ENCODE measurements at places on chromosomes 11 and 22. TPM values are rescaled to one million over a fixed set of nuclear protein-coding genes. Genes with fewer than 3 reads are reported as not detected.

GRM5 gene
- total RNA-seq = not detected

TEX54 gene
- total RNA-seq = not detected

ARHGAP20 gene
- total RNA-seq = 0.06 TPM

WBP2NL gene
- total RNA-seq = 1.6 TPM

DNA sequence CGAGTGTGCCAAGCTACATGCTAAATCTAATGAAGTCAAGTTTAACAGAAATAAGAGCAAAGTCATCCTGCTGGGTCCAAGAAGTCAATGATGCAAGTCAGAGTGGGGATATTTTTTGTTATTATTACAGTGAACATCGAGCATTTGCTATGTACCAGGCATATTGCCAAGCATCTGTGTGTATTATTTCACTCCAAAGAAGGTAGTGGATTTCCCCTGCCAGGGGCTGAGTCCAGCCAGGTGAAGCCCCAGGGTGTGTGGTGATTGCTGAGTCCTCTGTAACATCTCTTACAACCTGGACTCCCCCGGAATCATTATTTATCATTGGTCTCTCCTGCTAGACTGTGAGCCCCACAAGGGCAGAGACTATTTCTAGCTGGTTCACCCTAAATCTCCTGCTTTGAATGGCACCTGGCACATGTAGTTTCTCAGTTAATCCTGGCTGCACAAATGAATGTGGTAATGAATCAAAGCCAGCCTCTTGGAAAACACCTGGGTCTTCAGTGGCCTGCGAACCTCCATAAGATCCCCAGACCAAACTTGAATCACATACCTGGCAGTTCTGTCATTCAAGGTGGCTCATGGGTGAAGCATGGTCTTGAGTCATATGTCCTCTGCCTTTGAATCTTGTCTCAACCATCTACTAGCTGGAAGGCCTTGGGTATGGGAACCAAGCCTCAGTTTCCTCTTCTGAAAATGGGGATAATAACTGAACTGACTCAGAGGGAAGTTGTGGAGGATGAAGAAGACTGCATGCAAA lies 549.2 kb downstream of the MIAT start:
- H3K36me3 ChIP-seq = no peaks in the 10 kb centered on the region
- no peak overlapping the region for H3K4me3 ChIP-seq
- H3K27me3 ChIP-seq = no peaks in the 10 kb centered on the region
- no peaks in the 10 kb centered on the region for H3K4me1 ChIP-seq
- DNase-seq = no peak
- H3K27ac ChIP-seq = no peak overlapping the region

DNA sequence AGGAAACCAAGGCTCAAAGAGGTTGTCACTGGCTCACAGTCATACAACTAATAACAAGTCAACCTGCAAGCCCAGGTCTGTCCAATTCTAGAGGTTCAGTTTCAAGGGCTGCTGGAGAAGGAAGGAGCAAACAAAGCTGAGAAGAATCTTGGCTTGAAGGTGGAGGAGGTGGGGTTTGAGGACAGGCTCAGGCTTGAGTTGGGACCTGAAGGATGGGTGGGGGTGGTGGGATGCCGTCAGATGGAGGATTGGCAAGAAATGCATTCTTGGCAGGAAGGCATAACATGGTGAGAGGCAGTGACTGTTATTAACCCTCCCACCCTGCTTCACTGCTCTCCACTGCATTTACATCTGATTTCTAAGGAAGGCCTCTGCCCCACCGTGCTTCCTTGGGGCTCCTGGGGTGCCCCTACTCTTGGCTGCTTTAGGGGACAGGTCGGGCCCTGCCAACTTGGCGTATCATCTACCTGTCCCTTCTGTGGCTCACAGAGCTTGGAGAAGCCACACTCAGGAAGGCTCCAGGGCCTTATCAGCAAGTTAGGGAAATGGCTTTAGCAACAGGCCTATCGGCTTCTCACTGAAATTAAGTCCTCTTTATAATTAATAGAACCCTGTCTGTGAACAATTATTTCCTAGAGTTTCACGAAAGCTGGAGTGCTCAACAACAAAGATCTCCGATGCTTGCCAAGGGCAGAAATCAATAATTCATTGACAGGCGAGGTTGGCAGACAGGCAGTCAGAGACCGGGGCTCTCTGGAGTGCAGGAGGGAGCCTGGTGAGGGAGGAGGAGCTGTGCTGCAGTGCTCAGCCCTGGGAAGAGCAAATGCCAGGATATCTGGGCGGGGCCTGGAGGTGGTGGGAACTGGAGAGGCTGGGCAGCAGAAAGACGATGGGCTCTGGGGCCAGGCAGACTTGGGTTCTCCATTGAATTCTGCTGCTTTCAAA lies 84.9 kb upstream of the NARS2 start:
- H3K4me1 ChIP-seq = no peaks in the 10 kb centered on the region
- no peaks in the 10 kb centered on the region for H3K36me3 ChIP-seq
- H3K4me3 ChIP-seq = no peak overlapping the region
- H3K27me3 ChIP-seq = no peaks in the 10 kb centered on the region
- no peak overlapping the region for H3K27ac ChIP-seq
- peak; percentile 51 for DNase-seq

DNA sequence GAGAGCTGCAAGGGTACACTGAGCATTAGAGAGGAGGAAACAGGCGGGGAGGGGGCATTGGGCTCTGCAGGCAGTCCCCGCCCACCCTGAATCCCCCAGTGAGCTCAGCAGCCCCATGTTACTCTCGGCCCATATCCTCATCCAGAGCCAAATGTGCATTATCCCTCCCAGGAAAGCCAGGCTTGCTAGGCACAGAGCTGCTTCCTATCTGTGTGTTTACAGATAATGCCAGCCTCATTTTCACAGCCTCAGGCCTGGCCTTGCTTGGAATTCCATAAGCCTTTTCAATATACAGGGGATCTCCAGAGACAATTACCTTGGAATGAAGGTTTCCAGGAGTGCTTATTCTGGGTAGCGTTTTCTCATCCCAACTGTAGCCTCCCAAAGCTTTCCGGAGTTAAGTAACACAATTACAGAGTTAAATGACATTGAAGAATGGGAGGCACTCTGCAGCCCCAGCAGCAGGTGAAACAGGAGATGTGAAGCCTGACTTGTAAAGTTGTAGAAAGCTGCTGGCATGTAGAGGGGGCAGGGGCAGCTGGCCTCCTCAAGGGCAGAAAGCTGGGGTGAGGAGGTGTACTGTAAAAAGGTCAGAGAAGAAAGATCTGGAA lies 91.5 kb upstream of the TBCEL start:
- no peak for DNase-seq
- H3K4me3 ChIP-seq = no peak overlapping the region
- no peaks in the 10 kb centered on the region for H3K36me3 ChIP-seq
- H3K4me1 ChIP-seq = no peaks in the 10 kb centered on the region
- H3K27ac ChIP-seq = no peak overlapping the region

- no peaks in the 10 kb centered on the region for H3K27me3 ChIP-seq
- no peaks in the 10 kb centered on the region for H3K4me1 ChIP-seq
- H3K27ac ChIP-seq = no peak overlapping the region
- peak; percentile 12 for DNase-seq
Measured at GRCh38 chr22:20002128-20002527, 14.5 kb downstream of the ARVCF start.

DNA sequence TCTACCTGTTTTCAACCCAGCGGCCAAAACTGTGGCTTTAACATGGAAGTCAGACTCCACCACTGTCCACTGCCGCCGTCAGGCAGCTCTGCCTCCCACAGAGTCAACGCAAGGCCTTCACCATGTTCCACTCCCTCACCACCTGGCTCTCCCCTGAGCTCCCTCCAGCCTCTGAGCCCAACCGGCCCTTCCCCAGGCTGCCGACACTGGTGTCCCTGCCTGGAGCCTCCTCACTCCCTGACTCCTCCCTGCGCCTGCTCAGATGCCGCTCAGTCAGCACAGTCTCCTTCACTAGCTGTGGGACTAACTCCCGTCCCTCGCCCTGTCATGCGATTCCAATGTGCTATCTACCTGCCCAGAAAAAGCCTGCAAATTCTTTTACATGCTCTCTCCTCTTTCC lies 16.3 kb downstream of the SULT4A1 start:
- no peak overlapping the region for H3K4me3 ChIP-seq
- no peak overlapping the region for H3K27ac ChIP-seq
- H3K27me3 ChIP-seq = no peaks in the 10 kb centered on the region
- no peaks in the 10 kb centered on the region for H3K4me1 ChIP-seq
- no peaks in the 10 kb centered on the region for H3K36me3 ChIP-seq

GRCh38 chr22:22888571-22889353 lies 1.1 kb downstream of the IGLL5 start:
- no peaks in the 10 kb centered on the region for H3K27me3 ChIP-seq
- H3K27ac ChIP-seq = no peak overlapping the region
- H3K36me3 ChIP-seq = no peaks in the 10 kb centered on the region
- no peak overlapping the region for H3K4me3 ChIP-seq
- DNase-seq = no peak
- H3K4me1 ChIP-seq = no peaks in the 10 kb centered on the region

DNA sequence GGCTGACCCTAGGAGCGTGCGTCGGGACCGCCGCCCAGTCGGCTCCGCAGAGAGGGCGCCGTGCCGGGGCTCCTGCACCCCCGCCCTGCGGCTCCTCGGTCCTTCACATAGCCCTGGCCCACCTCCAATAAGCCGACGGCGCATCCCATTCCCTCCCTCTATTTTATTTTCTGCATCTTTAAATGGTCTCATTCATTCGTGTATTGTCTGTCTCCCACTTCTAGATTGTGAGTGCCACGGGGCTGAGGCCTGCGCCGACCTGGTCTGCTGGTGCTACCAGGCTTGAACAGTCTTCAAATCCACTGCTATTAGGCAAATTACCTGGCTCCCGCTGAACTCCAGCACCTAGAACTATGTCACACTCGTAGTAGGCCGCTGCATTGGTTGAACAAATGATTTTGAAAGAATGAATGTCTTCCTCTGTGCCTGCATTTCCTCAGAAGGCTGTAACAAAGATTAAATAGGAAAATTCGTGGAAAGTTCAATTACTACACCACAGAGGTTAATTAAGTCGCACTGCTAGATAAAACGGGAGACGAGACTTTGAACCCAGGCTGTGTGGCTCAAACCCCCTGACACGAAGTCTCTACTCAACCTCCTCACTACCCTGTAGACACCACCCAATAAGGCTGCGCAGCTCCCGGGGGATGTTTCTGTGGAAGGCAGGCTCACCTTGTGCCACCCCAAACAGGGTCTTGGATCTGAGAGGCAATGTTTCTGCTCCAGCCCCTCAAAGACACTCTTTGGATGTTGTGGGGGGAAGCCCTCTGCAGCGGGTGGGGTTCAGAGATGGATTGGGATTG lies 1.2 kb upstream of the PPP1R14B start:
- H3K4me1 ChIP-seq = peaks cover 19% of the 10 kb centered on the region
- peak overlapping the region; percentile 35 for H3K4me3 ChIP-seq
- H3K27me3 ChIP-seq = no peaks in the 10 kb centered on the region
- H3K27ac ChIP-seq = peak overlapping the region; percentile 85
- no peaks in the 10 kb centered on the region for H3K36me3 ChIP-seq
- no peak for DNase-seq

GRCh38 chr11:105670811-105671210 lies 60.9 kb downstream of the GRIA4 start:
- H3K4me1 ChIP-seq = no peaks in the 10 kb centered on the region
- no peak overlapping the region for H3K4me3 ChIP-seq
- H3K36me3 ChIP-seq = no peaks in the 10 kb centered on the region
- no peak for DNase-seq

DNA sequence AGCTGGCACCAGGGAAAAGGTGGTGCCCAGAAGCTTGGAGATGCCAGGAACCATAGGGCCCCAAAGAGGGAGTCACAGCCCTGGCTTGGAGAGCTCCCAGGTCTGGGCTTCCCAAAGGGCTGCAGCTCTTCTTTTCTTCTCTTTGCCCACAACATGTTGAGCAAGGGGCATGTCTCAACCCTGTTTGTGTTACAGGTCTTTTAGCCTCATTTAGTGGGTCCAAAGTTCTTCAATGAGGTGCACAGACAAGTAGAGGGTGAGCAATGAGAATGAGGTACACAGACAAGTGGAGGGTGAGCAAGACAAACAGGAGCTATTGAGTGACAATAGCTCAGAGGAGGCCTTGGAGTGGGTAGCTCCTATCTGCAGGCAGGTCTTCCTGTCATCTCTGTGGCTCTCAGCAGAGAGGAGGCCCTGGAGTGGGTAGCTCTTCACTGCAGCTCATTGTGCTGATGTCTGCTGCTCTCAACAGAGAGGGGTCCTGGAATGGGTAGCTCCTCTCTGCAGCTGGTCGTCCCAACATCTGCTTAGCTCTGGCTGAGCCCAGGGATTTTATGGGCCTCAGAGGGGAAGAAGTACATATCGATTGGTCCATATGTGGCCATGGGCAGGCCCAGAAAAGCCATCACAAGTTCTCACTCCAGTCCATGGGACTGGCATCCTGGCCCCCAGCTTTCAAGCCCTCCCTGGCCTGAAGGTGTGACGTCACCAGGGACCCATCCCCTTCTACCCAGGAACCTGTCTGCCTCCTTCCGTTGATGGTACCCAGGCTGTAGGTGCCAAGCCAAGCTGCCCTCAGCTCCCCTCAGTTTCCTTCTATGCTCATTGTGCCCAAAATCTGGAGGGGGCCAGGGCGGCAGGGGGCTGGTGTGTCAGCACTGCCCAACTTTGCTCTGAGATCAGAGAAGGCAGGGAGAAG lies 34.9 kb downstream of the WBP2NL start:
- H3K36me3 ChIP-seq = no peaks in the 10 kb centered on the region
- DNase-seq = no peak
- no peak overlapping the region for H3K27ac ChIP-seq
- no peak overlapping the region for H3K4me3 ChIP-seq
- H3K27me3 ChIP-seq = no peaks in the 10 kb centered on the region

GRCh38 chr22:42116848-42117424 lies 13.7 kb downstream of the CYP2D6 start:
- H3K4me1 ChIP-seq = no peaks in the 10 kb centered on the region
- H3K27me3 ChIP-seq = no peaks in the 10 kb centered on the region
- H3K4me3 ChIP-seq = no peak overlapping the region
